ENCODE measurements at places on chromosomes 13 and 19. TPM values are rescaled to one million over a fixed set of nuclear protein-coding genes. Genes with fewer than 3 reads are reported as not detected.

Gene UGGT2
- total RNA-seq = 9.9 TPM

Gene CGB8
- total RNA-seq = 3.5 TPM

Gene SERPINE3
- not detected for total RNA-seq

Gene ZNF546
- total RNA-seq = 2.2 TPM

Gene CILP2
- 0.24 TPM for total RNA-seq

Gene C2CD4C
- total RNA-seq = 0.54 TPM

Gene FAM216B
- not detected for total RNA-seq

Gene FAM32A
- 96.7 TPM for total RNA-seq

Gene SMIM44
- total RNA-seq = not detected

Gene MRI1
- 16.1 TPM for total RNA-seq

Gene TRIM28
- total RNA-seq = 788 TPM

Gene CIC
- total RNA-seq = 44.4 TPM

Gene BCL3
- total RNA-seq = 105 TPM

Gene SIGLEC11
- total RNA-seq = not detected

Gene IFNL1
- not detected for total RNA-seq

Gene ZNF738
- 0.85 TPM for total RNA-seq

Gene UNC13A
- 1.9 TPM for total RNA-seq

Gene ZNF524
- 20.6 TPM for total RNA-seq

Gene C19orf33
- total RNA-seq = 811 TPM

Gene TTC9B
- 1.1 TPM for total RNA-seq

Gene FXYD1
- total RNA-seq = 0.08 TPM

Gene CCNA1
- total RNA-seq = 0.51 TPM

Gene ZNF284
- 0.39 TPM for total RNA-seq

Gene ZNF69
- total RNA-seq = not detected

Gene MRPL57
- total RNA-seq = 24.8 TPM

Gene CEACAM3
- not detected for total RNA-seq

Gene TMEM150B
- not detected for total RNA-seq

Gene FLT1
- total RNA-seq = not detected
